Right forelimb (tissue), 1 donor: ENCODE measurements at places on chromosomes 4 and X.

DNA sequence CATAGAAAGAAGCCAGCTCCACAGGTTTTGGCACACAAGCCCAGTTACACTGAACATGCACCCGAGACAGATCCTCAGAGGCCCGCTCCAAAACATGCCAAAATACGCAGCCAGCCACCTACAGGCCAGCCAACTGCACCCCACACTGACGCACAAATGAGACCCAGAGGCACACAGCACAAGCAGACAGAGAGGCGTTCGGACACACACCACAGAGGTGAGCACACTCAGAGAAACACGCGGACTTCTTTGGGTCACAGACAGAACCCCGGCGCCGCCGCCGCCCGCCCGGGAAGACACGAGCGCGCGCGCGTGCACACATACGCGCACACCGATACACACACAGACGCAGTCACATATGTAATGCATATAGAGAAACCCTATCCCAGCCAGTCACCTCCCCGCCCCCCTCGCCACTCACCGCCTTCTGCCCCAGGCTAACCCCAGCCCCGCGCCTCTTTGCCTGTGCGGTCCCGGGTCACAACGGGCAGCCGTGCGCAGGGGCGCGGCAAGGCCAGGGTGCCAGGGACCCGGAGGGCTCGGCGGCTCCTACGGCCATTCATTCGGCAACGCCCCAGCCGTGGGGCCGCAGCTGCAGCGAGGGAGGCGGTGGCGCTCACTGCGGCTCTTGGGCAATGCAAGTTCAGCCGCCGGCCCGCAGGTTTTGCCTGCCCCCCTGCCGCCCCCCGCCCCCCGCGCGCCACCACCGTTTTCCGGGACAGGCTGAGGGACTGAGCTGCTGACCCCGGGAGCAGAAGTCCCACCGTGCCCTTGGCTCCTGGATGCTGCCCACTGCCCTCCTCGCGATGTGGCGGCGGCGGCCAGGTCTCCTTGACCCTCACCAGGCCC is 553 bp downstream of the SEPTIN6 start:
- DNase-seq: peak; percentile 67

- no peak for DNase-seq
Measured at GRCh38 chrX:81868979-81869378, 667.1 kb downstream of the SH3BGRL start.

DNA sequence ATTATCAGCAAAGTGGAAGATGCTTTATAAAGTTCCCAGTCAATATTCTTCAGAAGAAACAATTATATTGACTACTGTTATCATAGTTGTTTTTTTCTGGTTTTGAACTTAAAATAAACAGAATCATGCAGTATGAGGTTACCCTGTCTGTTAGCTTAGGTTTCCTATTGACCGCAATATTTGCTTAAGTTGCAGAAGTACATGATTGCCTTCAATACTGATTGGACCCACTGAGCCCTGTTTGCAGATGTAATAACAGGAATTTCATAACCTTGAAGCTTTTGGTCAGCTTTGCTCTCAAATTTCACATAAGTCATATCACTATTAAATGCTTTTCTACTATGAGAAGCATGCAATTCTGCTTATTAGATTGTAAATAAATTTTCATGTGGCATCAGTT is 229.1 kb upstream of the FSTL5 start:
- DNase-seq: no peak

DNA sequence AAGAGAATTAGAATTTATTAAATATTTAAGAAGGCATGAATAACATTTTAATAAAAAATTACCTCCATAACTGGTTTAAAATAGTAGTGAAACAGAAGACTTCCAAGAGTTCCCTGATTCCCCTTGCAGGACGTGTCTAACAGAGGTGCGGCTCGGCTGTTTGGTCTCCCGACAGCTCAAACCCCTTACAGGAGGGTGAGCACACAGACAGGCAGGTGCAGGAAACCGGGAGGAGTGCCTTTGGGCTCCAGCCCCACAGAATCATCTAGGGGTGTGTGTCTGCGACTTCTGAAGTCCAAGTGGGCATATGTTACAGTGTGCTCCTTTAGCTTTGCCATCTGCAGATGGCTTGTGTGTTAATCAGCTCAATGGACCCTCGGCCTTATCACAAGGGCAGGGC is 88.1 kb upstream of the CCSER1 start:
- no peak for DNase-seq

- peak; percentile 57 for DNase-seq
Measured at GRCh38 chr4:99383833-99384392, 31.4 kb upstream of the ADH1C start.

- no peak for DNase-seq
Measured at GRCh38 chr4:189285377-189285776, 655.3 kb upstream of the FRG1 start.

DNA sequence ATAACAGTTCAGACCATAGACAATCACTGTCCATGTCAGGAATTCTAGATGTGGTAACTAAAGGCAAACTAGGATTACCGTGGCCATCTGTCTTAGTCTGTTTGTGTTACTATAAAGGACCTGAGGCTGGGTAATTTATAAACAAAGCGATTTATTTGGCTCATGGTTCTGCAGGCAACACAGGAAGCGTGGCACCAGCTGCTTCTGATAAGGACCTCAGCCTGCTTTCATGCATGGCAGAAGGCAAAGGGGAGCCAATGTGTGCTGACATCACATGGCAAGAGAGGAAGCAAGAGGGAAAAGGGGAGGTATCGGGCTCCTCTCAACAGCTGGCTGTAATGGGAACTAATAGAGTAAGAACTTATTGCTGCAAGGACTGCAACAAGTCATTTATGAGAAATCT is 376.7 kb downstream of the GPM6A start:
- DNase-seq: no peak

DNA sequence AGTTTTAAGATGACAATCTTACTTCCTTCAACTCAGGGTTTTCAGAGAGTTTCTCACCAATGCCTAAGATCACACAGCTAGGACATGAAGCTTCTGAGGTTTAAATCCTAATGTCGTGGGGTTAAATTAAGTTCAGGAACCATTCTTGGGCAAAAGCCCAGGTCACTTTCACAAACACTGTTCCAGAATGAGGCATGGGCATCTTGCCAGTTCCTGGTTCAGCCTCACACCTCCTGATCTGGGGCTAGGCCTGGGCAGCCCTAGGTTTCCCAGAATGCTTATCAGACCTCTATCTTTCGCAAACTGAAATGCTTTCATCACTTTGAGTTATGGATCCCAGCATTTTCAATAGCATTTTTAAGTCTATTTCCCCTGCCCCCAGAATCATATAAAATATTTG is 224.8 kb upstream of the EDA2R start:
- no peak for DNase-seq

DNA sequence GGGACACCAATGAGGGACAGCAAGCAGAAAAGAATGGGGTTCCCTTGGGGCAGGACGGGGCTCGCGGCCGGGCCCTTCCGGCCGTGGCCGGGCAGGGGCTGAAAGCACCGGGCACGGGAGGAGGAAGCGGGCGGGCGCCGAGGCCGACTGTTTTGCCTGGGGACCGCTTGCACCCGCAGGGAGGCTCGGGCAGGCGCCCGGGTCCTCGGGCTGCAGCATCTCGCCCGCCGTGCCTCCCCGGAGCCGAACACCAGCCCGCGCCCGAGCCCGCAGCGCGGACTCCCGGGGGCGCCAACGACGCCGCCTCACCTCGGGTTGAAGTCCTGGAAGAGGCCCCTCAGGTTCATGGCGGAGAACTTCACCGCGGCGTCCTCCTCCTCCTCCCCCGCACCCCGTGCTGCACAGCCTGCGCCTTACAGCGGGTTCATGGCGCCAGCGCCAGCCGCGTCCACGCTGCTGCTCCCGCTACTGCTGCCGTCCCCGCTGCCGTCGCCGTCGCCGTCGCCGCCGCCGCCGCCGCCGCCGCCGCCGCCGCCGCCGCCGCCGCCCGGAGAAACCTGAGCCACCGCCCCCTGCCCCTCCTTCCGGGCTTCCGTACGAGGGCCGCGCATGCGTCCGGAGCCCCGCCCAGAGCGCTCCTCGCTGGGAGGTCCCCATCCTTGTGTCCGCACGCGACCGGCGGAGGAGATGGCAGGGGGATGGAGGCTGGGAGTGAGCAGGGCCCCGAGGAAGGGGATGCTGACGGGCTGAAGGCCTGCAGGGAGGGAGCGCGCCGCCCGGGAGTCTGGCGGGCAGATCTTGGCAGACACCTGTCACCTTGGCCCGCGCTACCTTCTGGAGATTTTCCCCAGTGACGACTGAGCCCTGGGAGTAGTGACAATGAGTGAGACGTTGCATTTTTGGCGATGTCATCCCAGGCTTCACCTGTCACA is at the start of gene TMEM185A:
Gene TMEM185A, minus strand, starts transcription at position 559 of the 932 bp plus-strand sequence. Its CDS starts 212 bp downstream, at position 347.
- peak; percentile 78 for DNase-seq

GRCh38 chr4:156223985-156224384 is 270.3 kb upstream of the CTSO start:
- no peak for DNase-seq

DNA sequence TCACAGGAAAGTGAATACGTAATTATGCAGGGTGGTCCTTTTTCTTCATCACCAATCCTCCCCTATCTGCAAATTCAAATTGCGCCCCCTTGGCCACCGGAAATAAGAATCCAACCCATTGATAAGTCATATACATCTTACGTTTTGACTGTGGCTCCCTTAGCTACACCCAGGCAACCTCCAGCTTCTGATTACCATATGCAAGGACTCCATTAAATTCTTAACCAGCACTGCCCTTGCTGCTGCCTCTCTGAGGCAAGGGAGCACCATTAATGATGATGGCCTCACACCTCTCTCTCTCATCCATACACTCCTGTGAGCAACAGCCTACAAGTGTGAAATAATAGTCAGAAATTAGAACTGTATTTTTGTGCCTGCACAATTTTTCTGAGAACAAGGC is 106.0 kb upstream of the NOCT start:
- DNase-seq: no peak

- DNase-seq: no peak
Measured at GRCh38 chr4:1296324-1297022, 6.8 kb downstream of the MAEA start.

- DNase-seq: peak; percentile 81
Measured at GRCh38 chr4:94758141-94758699, 465 bp downstream of the BMPR1B start.

- DNase-seq: no peak
Measured at GRCh38 chr4:108429662-108430061, 190.7 kb upstream of the RPL34 start.

- DNase-seq: no peak
Measured at GRCh38 chr4:76088719-76089118, 14.2 kb downstream of the ART3 start.
